ENCODE measurements at places on chromosomes 1 and 21. TPM values are rescaled to one million over a fixed set of nuclear protein-coding genes. Genes with fewer than 3 reads are reported as not detected.

The ANKRD65 gene
- 0.23 TPM for total RNA-seq

The DNM3 gene
- 1.9 TPM for total RNA-seq

The SLC9C2 gene
- total RNA-seq, result not detected

The DIRAS3 gene
- 3.8 TPM for total RNA-seq

The RORC gene
- not detected for total RNA-seq

The S100A7A gene
- not detected for total RNA-seq

The IBA57 gene
- total RNA-seq, result 2.3 TPM
